ENCODE measurements at places on chromosomes 7 and 10.

DNA sequence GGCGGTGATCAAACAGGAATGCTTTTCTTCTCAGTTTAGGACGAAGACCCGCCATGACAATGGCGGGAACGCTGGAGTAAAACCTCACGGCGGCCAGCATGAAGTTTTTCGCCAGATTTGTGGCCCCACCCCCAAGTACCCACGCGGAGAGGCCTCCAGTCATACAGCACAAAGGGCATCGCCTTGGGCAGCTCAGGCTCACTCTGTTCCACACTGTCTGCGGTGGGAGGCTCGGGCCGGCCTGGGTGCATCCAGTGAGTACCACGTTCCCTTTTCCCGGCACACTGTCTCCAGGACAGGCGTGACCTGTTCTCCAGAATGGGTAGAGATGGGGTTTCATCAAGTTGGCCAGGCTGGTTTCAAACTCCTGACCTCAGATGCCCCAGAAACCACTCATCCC lies 27.3 kb downstream of the ASB13 start:
- no peak for DNase-seq

GRCh38 chr7:137304624-137305235 lies 38.8 kb downstream of the PTN start:
- DNase-seq: no peak

DNA sequence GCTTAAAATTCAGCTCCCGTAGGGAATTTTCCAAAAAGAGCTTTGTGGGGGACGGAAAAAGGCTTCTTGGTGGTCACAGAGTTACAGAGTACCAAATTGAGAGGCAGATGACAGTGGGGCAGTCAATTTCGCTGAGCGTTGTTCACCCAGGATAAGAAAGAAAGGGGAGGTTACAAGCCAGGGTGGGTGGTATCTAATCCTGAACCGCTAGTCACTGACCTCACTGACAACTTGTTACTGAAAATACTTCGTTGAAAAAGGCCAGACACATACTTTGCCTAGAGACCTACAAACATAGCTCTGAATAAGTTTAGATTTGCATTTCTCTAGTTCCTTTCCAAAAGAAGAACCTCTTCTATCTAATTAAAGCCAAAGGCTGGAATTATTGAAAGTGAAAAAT lies at the start of gene CTNNA3:
CTNNA3 (minus strand) TSS at position 167 of the 400 bp plus-strand sequence.
- DNase-seq: no peak

- DNase-seq: no peak
These were observed 43.1 kb downstream of the TNRC18 start for GRCh38 chr7:5380350-5381070.

GRCh38 chr7:39727231-39728012 lies 104.0 kb downstream of the RALA start:
- no peak for DNase-seq

Data from head of caudate nucleus (tissue), 42 donors.